ENCODE measurements at places on chromosomes 2 and 18.

DNA sequence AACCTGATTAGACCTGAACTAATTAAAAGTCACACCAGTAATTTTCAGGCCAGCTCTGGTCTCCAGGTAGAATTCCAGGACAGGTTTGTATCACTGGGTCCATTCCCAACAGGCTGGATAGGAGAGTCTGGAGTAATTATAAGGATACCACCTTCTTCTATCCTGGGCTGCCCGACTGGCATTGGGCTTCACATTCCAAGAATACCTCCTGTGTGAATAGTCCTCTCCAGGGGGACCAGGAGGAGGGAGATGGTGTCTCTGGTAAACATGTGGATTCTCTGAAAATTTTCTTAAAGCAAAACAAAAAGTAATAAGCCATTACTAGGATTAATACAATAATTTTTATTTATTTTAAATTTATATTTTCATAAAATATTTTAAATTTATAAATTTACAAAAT, 17.3 kb downstream of the DUSP11 start:
- DNase-seq, result no peak

DNA sequence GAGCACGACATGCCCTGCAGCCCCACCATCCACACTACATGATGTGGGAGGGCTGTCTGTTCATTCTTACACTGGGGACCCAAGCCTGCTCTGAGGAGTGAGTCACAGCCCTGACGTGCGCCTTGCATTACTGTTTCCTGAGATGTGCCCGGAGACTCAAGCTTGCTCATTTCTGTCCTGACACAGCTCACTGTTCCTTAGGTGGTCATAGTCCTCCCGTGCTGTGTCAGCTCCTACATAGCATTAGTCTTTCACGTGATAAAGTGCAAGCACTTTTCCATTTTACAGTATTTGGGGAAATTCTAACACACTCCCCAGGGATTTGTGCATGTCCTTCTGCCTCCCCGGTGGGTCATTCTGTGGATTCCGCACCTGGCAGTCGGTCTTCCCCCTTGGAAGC, 46.2 kb upstream of the TRIM43B start:
- no peak for DNase-seq

DNA sequence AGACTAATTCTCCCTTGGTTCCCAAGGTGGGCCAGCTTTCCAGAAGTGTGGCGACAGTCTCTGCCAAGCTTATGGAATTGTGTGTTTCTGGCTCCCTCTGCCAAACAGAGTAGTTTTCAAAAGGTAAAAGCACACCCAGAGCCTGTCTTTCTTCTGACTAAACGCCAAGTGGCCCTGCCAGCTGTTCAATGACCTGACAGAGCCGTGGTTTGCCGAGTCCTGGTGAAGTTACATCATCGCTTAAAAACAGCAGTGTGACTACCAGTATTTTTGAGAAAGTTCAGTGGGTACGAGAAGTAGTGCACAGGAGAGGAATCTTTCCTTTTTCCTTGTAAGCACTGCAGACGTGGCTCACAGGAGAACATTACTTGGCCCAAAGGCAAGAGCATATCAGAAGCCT, 1.9 kb downstream of the PER2 start:
- DNase-seq, result peak; percentile 86

- DNase-seq, result no peak
Measured at GRCh38 chr2:231671270-231672050, 36.9 kb upstream of the PTMA start.

GRCh38 chr2:32136097-32136496, 29.6 kb upstream of the SLC30A6 start:
- DNase-seq, result no peak

DNA sequence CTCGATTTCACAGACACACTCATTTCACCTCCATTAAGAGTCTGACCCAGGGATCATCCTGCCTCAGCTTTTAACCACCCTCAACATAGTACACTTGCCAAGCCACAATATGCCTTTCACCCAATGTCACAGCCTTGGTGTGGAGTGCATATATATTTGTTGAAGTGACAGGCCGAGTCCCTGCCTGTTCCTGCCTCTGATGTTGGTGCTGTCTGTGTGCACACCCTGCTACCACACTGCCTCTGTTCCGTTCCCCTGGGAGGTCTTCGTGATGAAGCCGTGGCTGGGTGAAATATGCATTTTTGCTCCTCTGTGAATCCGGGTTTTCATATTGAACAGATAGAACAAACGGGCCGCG, 90.3 kb downstream of the RNF144A start:
- no peak for DNase-seq

DNA sequence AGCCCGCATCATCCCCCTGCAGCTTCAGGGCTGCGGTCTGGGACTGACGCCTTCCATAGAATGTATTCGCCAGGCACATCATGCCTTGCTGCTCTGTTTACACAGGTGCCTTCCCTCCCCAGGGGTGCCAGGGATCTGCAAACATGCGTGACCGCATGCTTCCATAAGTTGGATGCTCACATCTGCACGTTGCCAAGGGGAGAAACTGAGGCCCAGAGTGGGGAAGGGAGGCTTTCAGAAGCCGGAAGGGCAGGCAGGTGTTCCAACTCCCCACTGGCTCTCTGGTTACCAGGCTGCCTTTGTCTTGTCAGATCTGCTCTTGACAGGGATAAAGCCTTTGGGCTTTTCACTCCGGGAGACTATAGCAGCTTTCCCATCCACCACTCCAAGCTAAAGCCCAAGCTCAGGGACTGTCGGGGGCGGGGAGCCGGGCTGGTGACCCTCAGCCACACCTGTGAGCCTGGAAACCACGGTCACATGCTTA, 125.8 kb upstream of the TNP1 start:
- DNase-seq, result no peak

All from T47D (cell line).